ENCODE measurements at places on chromosomes 1 and 21.

GRCh38 chr21:40200946-40201345, 333.7 kb downstream of the PCP4 start:
- no peak for DNase-seq

DNA sequence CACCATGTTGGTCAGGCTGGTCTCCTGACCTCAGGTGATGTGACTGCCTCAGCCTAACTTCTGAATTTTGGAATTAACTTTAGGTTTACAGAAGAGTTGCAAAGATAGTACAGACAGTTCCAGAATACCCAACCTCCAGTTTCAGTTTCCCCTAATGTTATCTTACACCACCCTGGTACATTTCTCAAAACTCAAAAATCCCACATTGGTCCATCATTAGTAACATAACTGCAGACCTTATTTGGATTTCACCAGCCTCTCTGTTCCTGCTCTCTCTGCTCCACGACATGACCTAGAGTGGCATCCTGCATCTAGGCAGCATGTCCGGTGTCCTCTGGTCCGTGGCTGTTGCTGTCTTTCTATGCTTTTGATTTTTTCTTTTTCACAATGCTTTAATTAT, 5.0 kb upstream of the ZC3H12A start:
- no peak for DNase-seq

GRCh38 chr1:12521096-12521495, 96.9 kb downstream of the DHRS3 start:
- no peak for DNase-seq

DNA sequence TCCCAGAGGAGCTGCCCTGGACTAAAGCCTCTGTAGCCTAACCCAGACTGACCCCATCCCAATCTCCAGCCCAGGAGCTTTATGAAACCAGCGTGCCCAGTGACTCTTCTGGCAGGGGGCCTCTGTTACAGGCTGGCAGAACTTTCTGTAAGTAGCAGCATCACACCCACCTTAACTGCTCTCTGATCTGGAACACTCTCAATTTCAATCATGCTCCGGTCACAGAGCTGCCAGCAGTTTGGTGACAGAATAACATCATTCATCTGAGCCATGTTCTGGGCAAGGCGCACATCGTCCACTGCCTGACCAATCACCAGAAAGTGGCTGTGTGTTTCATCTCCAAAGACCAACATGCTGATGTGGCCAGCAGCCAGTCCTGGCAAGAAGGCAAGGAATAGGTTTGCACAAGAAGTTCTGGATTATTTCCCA, 14.7 kb downstream of the ADCY10 start:
- no peak for DNase-seq

DNA sequence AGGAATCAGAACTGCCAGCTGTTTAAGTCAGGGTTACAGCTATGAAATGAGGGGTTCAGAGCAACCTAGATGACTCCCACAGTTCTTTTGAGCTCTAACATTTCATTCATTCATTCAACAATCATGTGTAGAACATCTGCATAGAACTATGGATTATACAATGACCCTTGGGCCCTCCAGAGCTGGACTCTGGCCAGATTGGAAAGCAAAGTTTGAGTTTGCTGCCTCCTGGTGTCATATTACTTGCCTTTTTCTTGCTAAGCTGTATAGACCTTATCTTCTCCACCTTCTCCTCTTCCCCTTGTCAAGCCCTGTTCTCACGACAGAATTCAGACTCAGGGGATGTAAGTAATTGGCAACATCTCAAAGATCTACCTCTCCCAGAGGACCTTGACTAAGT, 4.0 kb downstream of the CASQ2 start:
- DNase-seq = no peak

GRCh38 chr1:3377166-3377565, 77.3 kb upstream of the ARHGEF16 start:
- DNase-seq = no peak

GRCh38 chr1:113031171-113031933, 41.6 kb upstream of the LRIG2 start:
- no peak for DNase-seq

GRCh38 chr1:43454270-43455011, 710 bp upstream of the HYI start:
- peak; percentile 58 for DNase-seq

- DNase-seq = no peak
Observed at GRCh38 chr1:86775395-86775794, 71.0 kb downstream of the SH3GLB1 start.

DNA sequence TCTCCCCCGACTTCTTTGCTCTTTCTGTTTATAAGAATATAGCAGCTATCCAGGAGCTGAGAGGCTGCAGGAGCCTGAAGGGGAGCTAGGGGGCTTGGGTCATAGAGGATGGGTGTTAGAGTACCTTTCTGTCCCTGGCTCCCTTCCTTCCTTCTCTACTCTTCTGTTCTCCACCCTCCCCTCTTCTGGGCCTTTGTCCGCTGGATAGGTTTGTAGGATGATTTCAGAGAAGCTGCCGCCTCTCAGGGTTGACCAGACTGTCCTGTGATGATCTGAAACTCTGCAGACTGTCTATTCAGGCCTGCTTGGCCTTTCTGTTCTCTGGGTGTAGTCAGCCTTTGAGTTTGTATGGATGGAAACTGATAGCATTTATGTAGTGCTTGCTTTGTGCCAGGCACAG, 26.3 kb downstream of the PPFIA4 start:
- DNase-seq = no peak

DNA sequence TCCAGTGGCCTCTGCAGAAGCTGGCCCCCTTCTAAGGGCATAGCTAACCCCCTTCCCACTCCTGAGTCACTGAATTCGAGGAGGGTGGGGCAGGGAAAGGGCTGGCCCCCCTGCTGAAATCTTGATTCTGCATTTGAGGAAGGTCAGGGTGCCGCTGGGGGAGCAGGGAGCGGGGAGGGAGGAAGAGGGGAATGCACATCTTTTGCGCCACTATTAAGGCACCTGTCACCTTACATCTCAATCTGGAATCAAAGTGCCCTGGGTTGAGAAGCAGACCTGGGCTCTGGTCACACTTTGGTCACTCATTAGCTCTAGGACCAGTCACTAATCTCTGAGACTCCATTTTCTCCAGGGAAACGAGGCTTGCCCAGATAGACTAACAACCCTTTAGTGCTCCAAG, 62.0 kb downstream of the TOR1AIP2 start:
- no peak for DNase-seq

- DNase-seq = no peak
Observed at GRCh38 chr1:10302416-10302815, 92.0 kb downstream of the KIF1B start.

DNA sequence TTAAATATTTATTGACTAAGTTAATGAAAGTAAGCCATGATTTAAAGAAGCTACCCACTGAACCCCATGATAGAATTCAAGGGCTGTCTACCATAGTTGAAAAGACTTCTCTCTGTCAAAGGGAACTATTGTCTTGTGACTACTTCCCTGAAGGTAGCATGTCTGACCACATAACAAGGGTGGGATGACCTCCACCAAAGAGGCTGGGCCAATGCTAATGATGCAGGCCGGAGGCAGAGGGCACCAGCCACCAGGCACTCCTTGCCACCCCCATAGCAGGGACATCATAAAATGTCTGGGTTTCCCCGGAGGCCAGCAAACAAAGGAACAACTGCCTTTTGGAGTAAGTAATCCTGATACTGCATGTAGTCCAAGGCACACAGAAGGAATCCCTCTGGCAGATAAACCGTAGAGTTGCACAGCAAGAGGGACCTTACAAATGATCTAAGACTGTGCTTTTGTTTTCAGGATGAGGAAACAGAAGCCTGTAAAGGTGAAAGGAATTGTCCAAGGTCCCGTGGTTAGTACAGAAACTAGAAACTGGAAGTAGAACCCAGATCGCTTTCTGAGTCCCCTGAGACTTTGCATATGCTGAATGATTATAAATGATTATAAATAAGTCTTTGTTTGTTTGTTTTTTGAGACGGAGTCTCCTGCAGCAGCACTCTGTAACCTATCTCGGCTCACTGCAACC, 33.5 kb upstream of the ITPKB start:
- DNase-seq = no peak

GRCh38 chr1:187655104-187655503, 826.4 kb downstream of the PLA2G4A start:
- no peak for DNase-seq

DNA sequence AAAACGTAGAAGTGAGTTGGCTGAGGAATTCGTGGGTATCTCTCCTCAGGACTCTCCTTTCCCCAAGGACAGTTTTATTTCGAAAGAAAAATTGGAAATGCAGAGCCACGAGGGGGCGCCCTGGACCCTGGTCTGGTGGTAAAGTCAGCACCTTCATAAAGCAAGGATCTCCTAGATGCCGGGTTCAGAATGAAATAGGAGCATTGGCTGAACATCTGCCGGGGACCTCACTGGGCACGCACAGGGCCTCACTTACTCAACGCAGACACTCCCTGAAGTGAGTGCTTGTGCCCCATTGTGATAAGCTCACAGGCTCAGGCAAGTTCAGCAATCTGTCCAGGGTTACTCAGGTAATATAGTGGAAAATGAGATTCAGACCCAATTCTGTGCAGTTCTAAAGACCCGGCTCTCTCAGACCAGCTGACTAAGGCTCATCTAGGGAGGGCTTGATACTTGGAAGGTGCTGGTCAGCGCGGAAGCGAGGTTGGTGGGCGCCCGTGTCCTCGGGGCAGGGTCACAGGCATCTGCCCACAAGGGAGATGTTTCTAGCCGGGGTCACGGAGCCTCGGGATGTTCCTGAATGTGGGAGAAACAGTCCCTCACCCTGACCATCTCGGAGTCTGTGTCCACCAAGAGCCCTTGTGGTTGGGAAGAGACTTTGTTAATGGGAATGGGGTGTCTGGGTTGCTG, 55.7 kb upstream of the ETV3 start:
- peak; percentile 1 for DNase-seq

GRCh38 chr1:237411621-237412020, 369.6 kb downstream of the RYR2 start:
- no peak for DNase-seq

DNA sequence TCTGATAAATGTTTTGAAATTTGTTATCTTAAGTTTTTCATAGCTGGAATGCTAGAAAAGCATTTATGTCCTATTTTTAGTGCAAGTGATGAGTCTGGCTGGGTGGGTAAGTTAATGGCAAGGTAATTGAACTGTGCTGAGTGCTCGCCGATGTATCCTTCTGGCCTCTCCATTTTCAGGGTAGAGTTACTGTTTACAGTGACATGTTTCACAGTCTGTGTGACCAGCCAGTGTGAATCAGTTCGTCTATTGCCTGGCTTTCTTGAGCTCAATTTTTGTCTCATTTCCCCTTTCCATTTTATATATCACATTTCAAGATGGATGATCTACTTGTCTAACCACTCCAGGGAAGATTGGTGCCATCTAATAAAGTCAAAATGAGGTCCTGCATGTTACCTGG, 44.1 kb downstream of the ITSN1 start:
- no peak for DNase-seq

GRCh38 chr21:16302851-16303282, 573.1 kb downstream of the USP25 start:
- no peak for DNase-seq

DNA sequence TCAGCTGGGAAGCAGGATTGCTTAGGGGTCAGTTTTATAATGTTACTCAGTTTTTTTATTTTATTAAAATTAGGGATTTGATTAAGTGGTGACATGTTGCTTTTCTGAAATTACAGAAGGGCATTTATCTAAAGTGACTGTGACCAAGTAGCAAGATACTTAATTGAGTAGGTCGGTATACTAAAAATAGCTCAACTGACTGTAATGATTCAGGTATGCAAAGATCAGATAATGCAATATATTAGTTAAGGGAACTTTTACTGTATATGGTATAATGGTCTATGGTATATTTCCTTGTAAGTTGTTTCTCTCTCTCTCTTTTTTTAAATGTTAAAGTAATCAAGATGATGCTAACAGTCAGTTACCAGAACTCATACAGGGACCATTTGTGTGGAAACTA, 26.2 kb downstream of the RLF start:
- DNase-seq = no peak

- DNase-seq = no peak
Observed at GRCh38 chr1:110671361-110671760, 3.4 kb downstream of the KCNA3 start.

DNA sequence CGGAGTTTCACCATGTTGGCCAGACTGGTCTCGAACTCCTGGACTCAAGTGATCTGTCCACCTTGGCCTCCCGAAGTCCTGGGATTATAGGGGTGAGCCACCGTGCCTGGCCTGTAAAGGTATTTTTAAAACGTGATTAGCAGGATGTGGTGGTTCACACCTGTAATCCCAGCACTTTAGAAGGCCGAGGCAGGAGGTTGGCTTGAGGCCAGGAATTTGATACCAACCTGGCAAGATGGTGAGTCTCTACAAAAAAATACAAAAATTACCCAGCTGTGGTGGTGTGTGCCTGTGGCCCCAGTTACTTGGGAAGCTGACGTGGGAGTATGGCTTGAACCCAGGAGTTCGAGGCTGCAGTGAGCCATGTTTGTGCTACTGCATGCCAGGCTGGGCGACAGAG, 43.3 kb upstream of the SOD1 start:
- no peak for DNase-seq

GRCh38 chr1:56639211-56639610, 5.9 kb upstream of the PRKAA2 start:
- no peak for DNase-seq

DNA sequence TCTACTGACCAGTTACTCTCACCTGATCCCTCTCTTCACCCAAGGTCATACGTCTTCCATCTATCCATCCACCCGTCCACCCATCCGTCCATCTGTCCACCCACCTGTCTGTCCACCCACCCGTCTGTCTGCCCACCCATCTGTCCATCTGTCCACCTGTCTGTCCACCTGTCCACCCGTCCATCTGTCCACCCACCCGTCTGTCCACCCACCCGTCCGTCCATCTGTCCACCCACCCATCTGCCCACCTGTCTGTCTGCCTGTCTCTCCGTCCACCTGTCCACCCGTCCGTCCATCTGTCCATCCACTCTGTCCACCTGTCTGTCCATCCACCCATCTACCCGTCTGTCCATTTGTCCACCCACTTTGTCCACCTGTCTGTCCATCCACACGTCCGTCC, 11.8 kb upstream of the KIF26B start:
- DNase-seq = no peak

GRCh38 chr21:45064618-45065399, 9.6 kb upstream of the ADARB1 start:
- DNase-seq = no peak

DNA sequence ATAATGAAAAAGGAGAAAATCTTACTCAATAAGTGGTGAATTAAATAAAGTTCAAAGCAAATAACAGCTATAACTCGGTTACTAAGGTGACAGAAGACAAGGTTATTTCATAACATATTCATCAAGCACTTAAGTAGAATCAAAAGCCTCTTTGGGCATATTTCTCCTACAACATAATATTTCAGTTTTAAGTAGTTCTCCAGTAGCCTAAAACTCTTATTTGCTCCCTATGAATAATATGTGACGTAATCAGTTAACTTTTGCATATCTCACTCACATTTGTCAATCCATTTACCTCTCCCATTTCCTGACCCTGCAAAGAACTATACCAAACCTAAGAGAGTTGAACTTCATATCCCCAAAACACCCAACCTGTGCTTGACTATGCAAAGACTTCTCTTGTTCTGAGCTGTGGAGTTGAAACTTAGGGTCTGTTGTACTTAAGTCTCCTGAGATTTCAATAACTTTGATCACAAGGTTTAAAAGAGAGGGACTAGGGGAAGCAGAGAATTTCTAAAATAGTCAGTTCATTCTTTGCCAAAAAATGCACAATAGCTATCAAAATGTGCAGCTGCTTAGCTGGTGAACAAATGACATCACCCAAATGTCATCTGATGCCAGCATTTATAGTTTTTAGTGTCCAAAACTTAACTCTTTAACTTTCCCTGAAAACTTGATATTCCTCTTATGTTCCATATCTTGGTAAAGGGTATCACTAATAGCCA, 37.2 kb downstream of the TTLL7 start:
- DNase-seq = no peak

All from GM04503 (cell line).